ENCODE measurements at places on chromosomes 13 and 19.

- DNase-seq: peak; percentile 70
Measured at GRCh38 chr13:94239135-94239534, 240.3 kb downstream of the DCT start.

GRCh38 chr13:39675904-39676303, 20.4 kb downstream of the COG6 start:
- DNase-seq: no peak

GRCh38 chr13:79227418-79227817, 178.6 kb downstream of the RBM26 start:
- no peak for DNase-seq

DNA sequence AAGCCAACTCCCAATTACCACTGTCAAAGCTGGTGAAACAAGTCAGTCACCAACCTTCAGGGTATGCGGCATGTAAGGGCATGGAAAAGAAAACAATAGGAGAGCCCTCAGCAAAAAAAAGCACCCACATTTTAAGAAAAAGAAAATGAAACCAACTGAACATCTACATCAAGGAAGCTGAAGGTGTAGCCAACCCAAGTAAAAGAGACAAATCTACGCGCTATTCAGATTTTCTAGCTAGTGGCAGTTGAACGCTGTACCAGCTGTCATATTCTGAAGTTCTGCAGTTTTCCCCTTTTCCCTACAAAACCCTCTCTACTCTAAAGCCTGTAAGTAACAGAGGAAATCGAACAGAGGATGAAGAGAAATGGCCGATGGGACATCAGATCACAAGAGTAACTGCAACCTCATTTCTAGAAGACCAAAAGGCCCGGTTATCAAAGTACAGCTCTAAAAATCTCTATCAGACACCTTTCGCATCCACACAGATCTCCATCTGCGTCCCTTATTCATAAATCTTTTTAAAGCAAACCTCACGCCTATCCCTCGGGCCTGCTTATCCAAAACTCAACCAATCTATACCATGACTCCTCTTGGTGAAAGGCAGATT, 1.4 kb downstream of the MYCBP2 start:
- DNase-seq: no peak

- DNase-seq: no peak
Measured at GRCh38 chr13:105814219-105814901, 721.1 kb downstream of the EFNB2 start.

DNA sequence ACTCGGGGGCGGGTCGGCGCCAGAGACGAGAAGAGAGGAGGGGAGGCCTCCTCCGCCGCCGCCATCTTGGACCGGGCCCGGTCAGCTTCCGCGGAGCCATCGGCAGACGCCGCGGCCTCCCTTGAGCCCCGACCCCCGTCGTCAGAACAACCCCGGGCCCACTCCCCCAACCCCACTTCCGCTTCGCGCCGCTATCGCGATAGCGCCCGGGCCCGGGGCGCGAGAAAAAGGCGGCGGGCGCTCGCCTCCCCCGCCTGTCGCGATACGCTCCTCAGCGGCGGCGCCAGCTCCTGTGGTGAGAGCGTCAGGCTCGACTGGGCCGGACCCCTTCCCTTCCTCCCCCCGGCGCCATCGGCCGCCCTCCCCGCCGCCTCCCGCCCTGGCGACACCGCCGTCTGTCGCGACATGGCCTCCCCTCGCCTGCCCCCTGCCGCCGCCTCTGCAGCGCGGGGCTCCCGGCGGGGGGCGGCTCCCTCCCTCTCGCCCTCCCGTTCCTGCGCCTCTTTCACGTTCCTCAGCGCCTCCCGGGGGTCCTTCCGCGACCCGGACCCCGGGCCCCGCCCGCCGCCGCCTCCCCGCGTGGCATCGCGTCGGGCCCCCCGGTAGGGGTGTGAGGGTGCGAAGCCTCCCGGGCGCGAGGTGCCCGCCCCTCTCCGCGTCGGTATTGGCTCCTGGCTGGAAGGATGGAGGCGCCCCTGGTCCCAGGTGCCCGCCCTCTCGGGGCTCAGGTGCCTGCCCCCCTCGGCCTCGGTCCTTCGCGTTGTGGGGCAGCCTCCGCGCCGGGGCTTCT, at the start of gene CNOT3:
CNOT3 (plus strand) TSS at position 64 of the 790 bp plus-strand sequence. CDS start 5,217 bp downstream, outside the sequence.
- DNase-seq: no peak

DNA sequence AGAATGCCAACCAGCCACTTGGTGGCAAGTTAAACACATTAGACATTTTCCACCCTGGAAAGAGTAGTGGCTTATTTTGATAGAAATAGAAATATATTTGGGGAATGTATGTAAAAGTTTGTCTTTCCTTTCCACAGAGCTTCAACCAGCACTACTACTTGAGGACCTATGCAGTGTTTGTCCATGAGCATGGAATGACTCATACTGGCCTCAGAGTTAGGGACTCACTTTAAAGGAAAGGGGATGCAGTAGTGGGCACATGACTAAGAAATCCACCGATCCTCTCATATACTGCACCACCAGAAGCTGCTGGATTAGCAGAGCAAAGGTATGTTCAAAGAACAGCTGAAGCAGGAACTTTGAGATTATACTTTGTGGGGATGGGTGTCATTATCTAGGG, 62.6 kb downstream of the LACC1 start:
- DNase-seq: no peak

- no peak for DNase-seq
Measured at GRCh38 chr19:41783612-41784011, 12.8 kb upstream of the CEACAM3 start.

DNA sequence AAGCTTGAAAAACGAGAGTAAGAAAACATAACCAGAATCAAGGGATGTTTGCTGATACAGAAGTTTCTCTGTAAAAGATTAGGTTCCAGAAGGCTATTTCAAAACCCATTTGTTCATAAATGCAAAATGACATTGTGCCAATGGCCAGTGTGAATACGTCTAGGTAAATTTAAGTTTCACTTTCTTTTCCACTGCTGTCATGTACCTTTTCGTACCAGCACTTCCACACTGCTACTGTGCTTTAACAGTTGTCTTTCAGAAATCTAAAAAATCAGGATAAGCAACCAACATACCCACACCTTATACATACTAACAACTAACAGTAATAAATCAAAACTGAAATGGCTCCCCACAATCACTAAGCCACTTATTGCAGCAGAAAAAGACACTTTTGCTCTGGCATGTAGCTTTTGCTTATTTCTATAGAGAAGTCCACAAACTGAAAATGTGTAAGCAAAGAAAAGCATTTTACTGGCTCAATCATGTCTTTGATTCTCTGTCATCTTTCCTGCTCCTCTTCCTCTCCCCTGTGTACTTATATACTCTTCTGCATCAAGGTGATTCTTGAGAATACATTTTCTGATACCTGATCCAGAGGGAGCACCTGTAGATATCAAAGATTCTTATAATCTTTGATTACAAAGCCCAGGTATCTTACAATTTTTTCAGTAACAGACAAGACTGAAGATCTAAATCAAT, 34.3 kb downstream of the ELF1 start:
- DNase-seq: no peak

DNA sequence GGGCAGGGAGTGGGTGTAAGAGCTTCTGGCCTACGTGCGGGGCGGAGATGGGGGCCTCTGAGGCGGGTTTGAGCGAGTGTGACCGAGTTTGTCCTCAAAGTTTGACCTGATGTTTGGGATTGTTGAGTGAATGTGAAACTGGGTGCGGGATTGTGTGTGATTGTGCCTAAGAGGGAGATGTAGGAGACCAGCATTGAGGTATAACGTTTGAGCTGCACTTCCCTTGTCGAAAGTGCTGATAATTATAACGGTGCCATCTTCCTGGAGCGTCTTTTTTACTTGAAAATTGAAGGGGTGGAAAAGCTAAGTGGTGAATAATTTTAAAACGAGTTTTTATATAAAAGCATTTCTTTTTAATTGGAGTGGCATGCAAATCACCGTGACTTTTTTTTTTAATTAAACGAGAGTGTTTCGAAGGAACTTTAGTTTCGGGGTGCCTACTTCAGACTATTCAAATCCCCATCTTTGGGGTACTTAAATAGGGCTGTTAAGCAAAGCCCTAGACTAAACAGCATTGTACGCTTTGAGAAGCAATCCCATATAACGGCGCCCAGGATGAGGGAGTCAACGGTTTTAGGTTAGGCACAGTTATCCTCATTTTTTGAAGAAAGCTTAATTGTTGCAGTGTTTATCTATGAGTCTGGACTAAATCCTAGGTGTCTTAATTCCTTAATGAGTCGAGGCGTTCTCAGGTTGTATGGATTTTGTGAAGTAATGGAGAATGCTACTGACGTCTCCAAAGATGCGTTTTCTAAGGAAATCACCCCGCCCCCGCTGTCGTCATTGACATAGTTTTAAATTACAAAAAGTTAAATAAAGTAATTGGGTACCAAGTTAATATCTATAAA, 594 bp downstream of the ZNF146 start:
- peak; percentile 28 for DNase-seq

DNA sequence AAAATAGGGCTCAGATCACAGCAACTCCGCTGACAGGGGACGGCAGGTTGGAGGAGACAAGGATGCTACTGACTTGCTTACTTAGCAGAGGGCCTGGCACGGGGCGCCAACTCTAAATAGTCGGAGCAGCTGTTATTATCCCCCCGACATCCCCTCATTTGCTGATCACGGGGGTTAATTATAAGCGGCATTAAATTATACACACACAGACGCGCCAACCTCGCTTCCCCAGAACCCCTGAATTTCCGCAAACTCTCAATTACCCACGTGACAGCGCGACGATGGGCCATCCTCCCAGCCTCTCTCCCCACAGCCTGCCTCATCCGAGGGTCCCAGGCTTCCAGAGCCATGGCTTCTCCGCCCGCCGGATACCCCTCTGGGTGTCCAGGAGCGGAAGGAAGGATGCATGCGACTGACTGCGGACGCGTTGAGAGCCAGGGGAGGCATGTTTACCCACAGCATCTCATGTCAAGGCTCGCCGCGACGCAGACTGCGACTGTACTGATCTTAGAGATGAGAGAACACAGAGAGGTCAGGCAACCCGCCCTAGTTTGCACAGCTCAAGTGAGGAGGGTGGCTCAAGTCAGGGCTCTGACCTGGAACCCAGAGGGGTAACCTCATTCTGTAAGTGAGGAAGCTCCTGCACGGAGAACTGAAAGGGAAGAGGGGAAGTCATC, 5.7 kb downstream of the PTPRS start:
- no peak for DNase-seq

DNA sequence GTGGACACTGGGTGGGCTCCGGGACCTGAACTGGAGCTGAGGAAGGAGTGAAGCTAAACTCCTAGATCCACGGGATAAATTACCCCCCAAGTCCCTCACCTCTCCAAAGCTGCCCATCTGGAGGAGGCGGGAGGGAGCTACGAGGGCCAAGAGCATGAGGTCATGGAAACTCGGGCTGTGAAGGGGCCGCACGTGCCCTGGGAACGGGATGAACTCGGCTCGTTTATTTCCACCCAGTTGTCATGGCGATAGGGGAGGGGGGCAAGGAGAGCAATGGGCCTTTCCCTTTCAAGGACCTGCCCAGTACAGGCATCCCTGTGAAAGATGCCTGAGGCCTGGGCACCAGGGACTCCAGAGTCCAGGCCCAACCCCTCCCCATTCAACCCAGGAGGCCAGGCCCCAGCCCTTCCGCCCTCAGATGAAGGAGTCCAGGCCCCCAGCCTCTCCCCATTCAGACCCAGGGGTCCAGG, 3.8 kb downstream of the PPP1R12C start:
- peak; percentile 95 for DNase-seq
